Activated naive CD8-positive, alpha-beta T cell treated with anti-CD3 and anti-CD28 coated beads, Interleukin-2, amount 50 U/mL, for 24 hours (primary cell): ENCODE measurements at places on chromosomes 11 and 22.

DNA sequence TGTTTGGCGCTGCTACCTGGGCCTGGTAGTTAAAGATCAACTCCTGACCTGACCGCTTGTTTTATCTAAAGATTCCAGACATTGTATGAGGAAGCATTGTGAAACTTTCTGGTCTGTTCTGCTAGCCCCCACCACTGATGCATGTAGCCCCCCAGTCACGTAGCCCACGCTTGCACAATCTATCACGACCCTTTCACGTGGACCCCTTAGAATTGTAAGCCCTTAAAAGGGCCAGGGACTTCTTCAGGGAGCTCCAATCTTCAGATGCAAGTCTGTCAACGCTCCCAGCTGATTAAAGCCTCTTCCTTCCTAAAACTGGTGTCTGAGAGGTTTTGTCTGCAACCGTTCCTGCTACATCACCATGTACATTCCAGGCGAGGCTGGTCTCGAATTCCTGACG is 15.0 kb downstream of the APOBEC3F start:
- no peak for DNase-seq

DNA sequence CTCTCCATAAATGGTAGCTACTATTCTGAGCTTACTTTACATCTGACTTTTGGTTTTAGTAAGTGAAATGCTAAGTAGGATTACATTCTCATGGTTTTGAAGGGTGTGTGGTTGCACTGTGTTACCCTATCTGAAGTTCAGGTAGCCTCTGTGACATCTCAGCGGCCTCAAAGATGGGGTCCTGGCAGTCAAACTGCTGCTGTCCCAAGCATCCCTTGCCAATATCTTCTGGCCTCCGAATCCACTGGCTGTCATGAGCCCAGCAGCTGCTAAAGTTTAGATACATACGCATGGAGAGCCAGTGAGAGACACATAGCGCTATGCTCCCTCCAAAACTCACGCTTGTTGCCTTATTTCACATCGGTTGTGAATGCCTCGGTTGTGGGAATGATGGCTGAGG is 34.9 kb downstream of the UBASH3B start:
- no peak for DNase-seq

DNA sequence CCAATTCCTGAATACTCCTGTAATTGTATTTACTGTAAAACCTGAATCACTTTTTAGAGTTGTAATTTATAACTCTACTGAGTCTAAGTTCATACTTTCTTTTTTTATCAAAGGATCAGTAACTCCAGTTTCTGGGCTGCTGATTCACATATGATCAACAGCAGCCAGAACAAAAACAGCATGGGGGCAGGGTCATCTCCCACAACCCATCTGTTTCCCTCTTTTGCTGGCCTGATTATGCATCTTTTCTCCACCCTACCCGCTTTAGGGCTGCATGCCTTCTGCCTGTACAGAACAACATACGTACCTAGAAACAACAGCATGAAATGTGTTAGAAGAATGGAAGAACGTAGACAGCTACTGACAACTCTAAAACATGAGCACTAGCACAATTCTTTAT is 76.0 kb downstream of the MRTFA start:
- no peak for DNase-seq

GRCh38 chr11:65429724-65430405 is 7.3 kb downstream of the NEAT1 start:
- DNase-seq = peak; percentile 57

- DNase-seq = peak; percentile 50
Observed at GRCh38 chr11:4072668-4073285, 21.8 kb upstream of the RRM1 start.

GRCh38 chr22:39092111-39092862 is 4.8 kb upstream of the APOBEC3H start:
- no peak for DNase-seq

- no peak for DNase-seq
Observed at GRCh38 chr22:20435436-20436306, 2.0 kb downstream of the SCARF2 start.

- no peak for DNase-seq
Observed at GRCh38 chr11:8098361-8098760, 17.4 kb downstream of the TUB start.

DNA sequence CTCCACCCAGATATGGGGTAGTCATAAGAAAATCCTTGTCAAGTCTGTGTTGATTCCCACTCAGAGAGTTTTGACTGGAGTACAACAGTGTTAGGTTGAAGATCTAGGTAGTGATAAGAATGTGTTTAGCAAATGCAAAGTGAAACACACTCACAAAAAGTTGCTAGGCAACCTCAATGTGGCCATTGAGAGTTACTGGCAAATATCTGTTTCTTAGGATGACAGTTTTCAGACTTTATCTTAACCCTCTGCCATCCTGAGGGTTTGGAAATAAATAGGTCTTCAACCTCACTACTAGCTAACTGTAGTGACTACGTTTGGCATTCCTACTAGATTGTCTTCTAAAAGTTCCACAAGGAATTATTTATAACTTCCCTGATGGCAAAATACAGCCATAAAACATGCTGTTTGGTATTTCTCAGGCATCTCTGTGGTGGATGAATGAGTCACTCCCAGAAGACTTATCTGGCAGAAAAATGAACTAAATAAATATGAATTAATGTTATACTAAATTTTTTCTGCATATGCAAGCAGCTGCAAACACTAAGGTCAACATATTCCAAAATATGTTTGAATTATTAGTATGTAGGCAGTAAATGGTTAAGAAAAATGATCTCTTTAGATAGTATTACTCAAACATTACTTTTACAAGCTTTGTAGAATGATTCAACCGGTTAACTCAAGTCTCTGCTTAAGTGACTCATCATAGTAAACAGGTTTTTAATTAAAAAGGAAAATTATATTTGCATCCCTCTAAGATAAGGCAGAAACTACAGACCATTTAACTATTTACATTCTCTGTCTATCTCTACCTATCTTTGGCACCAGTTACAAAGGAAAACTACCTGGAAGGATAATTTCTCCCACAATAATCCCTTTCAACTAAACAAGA is 17.1 kb upstream of the SYTL2 start:
- DNase-seq = no peak

DNA sequence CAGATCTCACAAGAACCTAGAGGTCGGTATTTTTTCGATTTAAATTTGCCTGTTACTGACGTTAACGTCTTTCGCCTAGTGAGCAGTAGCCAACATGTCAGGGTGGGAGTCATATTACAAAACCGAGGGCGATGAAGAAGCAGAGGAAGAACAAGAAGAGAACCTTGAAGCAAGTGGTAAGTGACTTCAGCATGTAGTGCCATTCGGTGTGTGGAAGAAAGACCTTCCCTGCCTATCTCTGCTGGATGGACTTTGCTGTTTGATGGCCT is 750 bp downstream of the XRCC6 start:
- no peak for DNase-seq

GRCh38 chr11:10029386-10030121 is 264.5 kb downstream of the SBF2 start:
- no peak for DNase-seq

DNA sequence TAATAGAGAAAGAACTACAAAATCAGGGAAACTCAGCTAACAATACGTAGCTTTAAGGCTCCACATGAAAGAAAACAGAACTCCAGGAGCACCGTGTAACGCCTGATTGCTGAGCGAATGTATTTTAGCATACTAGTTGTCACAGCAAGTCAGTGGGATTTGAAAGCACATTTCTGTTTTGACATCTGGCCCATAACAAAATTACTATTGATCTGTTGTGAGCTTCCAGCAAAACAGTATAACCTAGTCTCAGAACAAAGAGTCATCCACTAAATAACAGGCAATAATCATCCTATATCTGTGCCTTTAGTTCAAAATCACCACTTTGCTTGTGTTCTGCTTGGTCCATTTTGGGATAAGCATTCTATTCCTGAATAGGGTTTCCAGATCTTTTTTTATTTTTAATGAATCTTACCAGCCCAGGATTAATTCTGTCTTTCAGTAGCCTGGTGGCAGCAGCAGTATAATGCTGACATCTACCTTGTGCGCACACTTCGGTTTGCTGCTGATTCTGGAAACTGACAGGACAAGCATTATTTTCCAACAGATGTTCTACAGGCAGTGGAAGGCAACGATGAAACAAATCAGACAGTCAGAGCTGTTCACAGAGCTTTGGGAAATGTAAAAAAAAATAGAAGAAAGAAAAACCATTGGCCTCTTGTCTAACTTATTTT is 66.2 kb downstream of the CADM1 start:
- DNase-seq = no peak

DNA sequence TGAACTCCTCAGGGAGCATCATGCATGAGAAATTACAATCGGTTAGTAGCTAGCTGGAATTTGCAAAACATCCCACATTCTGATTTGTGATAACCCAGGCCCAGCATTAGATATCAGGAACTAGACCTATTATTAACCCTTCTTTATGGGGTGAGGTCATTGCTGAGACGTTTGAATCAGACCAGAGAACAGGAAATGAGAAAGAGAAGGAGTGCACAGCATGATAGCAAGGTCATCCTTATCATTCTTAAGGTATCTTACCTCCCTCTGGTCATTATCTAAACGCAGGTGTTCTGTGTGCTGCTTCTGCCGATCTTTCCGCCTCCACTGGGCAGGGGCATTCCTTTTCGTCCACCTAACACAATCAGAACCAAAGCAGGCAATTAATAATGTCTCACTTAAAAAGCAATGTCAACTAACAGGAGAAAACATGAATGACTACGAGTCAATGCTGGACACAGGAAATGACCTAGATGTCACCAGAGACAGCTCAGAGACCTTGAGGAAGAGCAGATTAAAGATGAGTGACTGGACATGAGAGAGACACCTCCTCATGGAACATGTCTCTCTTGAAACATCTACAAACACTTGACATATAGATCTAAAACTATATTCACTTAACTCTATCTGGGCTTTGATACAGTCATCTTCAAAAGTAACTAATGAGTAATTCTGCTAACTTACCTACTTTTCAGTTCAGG is 78.3 kb upstream of the SCUBE2 start:
- DNase-seq = no peak

DNA sequence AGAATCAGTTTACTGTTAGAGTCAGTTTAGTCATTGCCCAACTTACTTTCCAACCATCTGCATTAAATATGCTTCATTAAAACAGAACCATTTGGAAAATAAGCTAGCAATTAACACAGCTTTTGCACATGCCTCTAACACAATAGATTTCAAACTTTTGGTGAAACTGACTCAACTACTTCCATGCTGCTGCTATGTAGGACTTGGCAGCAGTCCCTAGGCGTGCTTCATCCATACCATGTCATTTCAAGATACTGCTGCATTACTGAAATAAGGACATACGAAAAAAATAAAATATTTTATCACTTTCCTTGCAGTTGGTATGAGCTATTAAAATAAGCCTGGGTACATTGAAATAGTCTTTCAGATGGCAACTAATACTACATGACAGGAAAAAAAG is 65.5 kb upstream of the SOX6 start:
- no peak for DNase-seq

- no peak for DNase-seq
Observed at GRCh38 chr11:42315846-42316245, 856.4 kb upstream of the LRRC4C start.

GRCh38 chr11:81345609-81346008 is 1388.1 kb downstream of the FAM181B start:
- no peak for DNase-seq

DNA sequence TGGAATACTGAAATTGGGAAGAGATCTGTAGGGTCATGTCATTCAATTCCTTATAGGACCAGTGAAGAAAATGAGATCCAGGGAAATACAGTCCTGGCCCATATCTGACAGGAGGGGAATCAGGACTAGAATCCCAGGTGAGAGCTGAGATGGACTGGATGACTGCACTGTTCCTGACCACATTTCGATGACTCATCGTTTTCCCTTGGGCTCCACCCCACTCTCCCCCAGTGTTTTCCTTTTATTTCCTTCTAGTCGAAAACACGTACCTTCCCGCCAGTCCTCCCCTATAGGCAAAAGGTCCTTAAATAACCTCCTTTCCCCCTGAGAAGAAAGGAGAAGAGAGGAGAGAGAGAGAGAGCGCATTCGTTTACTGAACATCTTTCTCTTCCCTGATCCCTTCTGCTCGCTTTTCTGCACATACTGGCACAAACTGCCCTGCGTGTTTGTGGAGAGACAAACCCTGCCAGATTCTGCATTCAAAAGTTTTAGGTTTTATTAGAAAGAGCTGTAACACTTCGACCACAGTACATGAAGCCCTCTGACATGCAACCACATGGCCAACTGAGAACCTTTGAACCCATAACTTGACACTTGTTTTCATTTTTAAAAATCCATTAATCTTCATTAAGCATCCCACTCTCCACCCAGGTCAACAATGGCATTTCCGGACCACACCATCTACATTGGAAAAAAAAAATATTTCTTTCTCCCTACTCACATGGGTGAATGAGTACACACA is 565.7 kb downstream of the METTL15 start:
- DNase-seq = no peak

GRCh38 chr11:125345421-125346178 is 150.5 kb downstream of the FEZ1 start:
- DNase-seq = peak; percentile 47

DNA sequence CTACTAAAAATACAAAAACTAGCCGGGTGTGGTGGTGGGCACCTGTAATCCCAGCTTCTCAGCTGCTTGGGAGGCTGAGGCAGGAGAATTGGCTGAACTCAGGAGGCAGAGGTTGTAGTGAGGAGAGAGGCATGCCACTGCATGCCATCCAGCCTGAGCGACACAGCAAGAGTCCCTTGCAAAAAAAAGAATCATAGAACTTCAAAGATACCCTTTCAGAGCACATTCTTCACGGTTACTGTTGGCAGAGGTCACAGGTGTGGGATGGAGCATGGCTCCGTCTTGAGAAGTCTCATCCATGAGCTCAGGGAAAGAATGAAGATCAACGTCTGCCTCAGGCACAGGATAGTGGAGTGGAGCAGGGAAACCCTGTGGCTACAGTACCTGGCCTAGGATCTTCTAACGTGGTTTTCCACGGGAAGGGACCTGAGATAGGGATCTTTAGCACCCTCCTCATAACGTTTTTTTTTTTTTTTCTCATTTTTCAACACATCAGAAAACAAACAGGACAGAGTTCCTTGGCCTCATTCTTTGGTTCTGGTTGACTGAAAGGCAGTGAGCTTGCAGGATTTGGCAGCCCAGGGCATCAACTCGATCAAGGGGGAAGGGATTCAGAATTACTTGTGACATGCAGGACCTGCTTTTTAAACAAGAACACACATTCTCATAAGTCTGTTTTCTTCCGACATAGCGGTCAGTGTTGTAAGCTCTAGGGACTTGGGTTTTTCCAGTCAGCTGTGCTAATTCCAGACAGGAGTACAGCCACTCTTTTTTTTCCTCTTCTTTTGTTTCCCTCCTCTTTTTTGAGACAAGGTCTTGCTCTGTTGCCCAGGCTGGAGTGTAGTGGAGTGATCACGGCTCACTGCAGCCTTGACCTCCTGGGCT is 22.8 kb downstream of the F2 start:
- no peak for DNase-seq

- peak; percentile 67 for DNase-seq
Observed at GRCh38 chr22:21972293-21972779, 10.3 kb downstream of the TOP3B start.

DNA sequence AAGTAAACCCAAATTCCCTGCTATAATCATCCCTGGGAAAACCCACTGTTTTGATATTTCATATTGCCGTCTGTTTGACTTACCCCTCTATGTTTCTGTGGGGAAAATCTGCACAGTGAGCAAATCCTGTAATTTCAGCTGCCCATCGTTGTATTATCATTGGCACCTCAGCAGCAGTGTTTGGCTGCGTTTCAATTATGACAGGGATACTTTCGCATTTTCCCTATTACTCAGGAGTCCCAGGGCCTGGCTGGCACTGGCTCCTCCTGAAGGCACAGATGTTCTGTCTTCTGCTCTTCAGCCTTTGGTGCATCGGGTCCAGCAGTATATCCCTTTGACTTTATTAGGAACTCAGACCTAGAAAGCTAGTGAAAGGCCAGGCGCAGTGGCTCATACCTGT is 12.2 kb upstream of the MMP12 start:
- DNase-seq = no peak

- no peak for DNase-seq
Observed at GRCh38 chr11:106681435-106681834, 336.8 kb downstream of the GUCY1A2 start.
